SHP77 (cell line): ENCODE measurements at places on chromosomes 3 and 15.

GRCh38 chr3:42228796-42229195 is 37.2 kb downstream of the CCK start:
- DNase-seq: no peak

GRCh38 chr15:63264688-63265293 is 12.6 kb upstream of the APH1B start:
- DNase-seq: no peak

DNA sequence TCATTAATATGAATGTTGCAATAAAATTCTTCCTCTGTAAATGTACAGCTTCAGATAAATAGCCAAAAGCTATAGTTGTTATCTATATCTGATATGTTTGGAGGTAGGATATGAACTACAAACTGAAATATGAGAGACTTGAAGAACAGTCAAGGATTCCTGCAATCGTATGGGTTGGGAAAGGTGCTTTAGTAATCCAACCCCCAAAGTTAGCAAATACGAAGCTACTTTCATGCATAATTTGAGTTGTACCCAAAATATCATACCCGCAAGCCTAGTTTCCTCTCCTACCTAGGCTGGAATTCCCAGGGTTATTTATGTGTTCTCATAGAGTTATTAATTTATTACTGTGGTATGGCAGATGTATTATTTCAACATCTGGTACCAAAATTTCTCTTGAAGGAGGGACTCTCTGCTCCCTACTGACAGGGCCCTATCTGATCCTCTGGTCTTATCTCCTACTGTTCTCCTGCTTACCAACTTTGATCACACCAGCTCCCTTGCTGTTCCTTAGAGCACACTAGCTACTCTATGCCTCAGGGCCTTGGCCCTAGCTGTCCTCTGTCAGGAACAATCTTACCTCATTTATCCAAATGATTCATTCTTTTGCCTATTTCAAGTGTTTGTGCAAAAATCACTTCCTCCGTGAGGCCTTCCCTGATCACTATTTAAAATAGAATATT is 140.4 kb upstream of the CCDC54 start:
- DNase-seq: no peak

GRCh38 chr15:22979238-22980188 is 655 bp downstream of the CYFIP1 start:
- peak; percentile 41 for DNase-seq

DNA sequence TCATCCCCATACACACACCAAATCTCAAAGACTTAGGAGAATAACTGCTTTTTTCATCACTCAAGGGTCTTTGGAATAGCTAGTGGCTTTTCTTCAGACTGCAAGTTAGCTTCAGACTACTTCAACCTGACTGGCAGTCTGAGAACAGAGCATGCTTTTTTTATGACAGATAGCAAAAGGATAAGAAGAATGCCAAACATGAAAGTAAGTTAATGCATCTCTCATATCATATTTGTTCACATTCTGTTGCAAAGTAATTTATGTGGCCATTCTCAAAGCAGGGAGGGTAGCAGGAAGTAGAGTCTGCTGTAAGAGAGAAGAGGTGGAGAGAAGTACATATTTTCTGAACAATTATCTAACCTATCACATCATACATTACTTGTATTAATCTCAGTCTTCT is 544.4 kb downstream of the ZPLD1 start:
- DNase-seq: no peak

- DNase-seq: no peak
Observed at GRCh38 chr15:50808728-50809127, 43.2 kb upstream of the SPPL2A start.

DNA sequence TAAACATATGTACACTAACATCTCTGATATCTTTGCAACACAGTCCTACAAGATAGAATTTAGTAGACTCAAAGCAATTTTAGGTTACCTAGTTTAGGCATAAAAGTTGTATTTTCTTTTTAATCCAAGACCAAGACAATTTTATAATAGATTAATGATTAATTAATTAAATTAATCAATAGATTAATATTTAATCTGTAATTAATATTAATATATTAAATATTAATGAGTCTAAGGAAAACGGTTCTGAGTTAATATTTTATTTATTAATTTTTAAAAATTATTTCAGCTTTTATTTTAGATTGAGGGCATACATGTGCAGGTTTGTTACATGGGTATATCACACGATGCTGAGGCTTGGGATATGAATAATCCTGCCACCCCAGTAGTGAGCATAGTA is 49.0 kb downstream of the EHHADH start:
- DNase-seq: no peak

DNA sequence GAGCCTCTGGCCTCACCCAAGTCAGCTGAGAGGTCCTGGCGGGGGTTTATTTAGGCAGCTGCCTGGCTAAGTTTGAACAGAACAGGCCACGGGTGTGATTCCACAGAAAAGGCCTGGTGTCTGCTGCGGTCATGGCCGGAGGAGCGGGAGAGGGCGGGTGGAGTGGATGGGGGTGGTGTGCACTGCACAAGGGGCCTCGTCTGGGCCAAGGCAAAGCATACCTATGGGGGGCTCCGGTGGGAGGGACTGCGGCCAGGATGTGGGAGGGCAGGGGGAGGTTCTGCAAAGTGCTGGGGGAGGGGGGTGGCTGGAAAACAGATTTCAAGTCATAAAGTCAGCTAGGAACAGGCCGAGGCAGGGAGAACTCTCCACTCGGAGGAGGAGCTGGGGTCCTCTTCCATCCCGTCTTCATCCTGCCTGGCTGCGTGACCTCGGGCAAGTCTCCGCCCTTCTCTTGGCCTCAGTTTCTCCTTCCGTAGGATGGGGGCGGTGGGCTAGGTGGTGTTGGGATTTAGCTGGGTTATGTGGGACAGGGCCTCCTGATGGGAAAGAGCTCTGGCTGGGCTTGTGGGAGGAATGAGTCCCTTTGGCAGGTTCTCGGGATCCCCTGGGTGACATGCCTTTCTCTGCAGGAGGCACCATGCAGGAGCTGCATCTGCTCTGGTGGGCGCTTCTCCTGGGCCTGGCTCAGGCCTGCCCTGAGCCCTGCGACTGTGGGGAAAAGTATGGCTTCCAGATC is 878 bp downstream of the ISLR start:
- peak; percentile 21 for DNase-seq

DNA sequence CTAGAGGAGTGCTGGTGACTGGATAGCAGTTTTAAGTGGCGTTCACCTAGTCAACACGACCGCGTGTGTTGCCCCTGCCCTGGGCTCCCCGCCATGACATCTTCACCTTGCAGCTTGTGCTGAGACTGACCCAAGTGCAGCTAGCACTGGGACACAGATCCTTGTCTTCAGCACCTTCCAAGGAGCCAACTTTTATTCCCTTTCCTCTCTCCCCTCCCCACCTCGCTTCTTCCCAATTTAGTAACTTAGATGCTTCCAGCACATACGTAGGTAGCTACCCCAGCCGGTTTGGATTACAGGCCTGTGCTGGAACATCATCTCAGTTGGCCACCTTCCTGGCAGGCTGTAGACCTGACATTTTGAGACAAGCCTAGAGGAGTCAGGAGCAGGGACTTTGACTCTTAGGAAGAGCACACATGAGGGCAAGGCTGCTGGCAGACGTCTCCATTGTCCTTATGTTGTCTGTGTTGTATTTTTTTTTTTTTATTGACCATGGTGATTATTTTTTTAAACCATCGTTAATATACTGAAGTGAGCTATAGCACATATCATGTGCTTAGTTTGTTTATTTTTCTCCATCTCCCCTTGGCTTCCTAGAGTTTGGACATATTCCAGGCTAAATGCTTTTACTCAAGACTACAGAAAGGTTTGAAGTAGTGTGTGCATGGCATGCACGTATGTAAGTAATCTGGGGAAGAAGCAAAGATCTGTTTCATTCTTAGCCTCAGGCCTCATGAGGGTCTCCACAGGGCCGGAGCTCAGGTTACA is 61.1 kb downstream of the AAGAB start:
- no peak for DNase-seq

- DNase-seq: no peak
Observed at GRCh38 chr15:69084404-69085030, 70.0 kb downstream of the NOX5 start.

DNA sequence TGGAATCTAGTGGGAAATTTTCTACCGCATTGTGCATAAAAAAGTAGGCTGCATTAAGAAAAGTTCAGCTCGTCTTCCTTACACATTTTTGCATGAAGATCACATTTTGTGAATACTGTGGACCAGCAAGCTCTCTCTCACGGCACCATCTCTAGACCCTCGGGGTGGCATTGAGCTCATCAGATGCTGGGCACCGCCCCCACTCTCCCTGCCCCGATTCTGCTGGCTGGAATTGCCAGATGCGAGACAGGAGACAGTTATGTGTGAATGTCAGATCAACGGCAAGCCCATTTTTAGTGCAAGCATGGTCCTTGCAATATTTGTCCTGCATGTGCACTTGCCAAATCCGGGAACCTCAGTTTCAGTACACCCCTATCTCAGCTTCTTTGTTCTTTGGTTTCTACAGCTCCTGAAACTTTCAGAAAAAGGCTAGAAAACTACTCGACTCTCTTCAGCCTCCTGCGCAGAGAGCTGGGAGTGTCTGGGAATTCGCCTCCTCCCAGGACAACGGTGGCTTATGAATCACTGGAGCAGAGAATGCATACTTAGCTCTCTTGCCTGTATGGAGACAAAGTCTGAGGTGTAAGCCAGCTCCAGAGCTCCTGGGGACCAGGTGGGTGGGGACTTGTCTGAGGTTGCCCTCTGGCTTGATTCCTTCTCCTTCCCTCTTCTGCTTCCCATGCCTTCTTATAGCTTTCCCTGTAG is 285.2 kb upstream of the ATP10A start:
- DNase-seq: no peak

GRCh38 chr15:25727867-25728600 is 135.1 kb downstream of the ATP10A start:
- no peak for DNase-seq

DNA sequence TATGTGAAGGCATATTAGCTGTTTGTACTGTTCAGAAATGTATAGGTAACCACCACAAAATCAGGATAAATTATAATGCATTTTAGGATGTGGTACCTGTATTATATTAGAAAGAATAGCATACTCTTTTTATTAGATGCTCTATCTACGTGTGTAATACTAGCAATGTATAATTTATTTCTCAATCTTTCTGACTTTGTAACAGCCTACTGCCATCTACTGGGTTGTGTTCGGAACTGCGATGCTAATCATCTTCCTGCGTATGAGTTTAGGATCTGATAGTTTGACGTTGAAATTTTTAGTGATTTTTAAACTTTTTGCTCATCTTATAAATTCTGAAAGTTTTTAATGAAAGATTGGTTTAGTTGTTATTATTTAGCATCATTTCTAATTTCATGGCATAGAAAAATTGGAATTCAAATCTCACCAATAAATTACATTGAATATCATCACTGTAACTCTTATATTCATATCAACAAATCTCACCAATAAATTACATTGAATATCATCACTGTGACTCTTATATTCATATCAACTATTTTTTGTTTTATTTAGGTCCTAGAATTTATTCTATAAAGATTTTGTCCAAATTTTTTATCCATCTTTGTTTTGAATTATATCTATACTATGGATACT is 322.7 kb upstream of the ZNF717 start:
- peak; percentile 15 for DNase-seq

- DNase-seq: no peak
Observed at GRCh38 chr3:59486520-59486919, 436.7 kb upstream of the CFAP20DC start.
